ENCODE measurements at places on chromosomes 1 and 21.

- DNase-seq: peak; percentile 9
Observed at GRCh38 chr1:198024782-198025181, 107.6 kb downstream of the LHX9 start.

- no peak for DNase-seq
Observed at GRCh38 chr1:178126741-178127185, 32.9 kb downstream of the RASAL2 start.

GRCh38 chr1:155051777-155052398 is 772 bp downstream of the ADAM15 start:
- peak; percentile 71 for DNase-seq

GRCh38 chr21:26534517-26534916 is 38.6 kb downstream of the CYYR1 start:
- no peak for DNase-seq

GRCh38 chr1:234608025-234608910 is 1.7 kb downstream of the IRF2BP2 start:
- peak; percentile 80 for DNase-seq

- DNase-seq: no peak
Observed at GRCh38 chr21:35090403-35090802, 41.3 kb upstream of the RUNX1 start.

GRCh38 chr21:45698493-45699184 is 55.1 kb downstream of the PCBP3 start:
- peak; percentile 21 for DNase-seq

- DNase-seq: no peak
Observed at GRCh38 chr1:99644279-99645004, 1.5 kb upstream of the PALMD start.

- DNase-seq: no peak
Observed at GRCh38 chr1:240823357-240823756, 211.4 kb upstream of the GREM2 start.

GRCh38 chr21:38321568-38321967 is 64.8 kb downstream of the KCNJ15 start:
- no peak for DNase-seq

DNA sequence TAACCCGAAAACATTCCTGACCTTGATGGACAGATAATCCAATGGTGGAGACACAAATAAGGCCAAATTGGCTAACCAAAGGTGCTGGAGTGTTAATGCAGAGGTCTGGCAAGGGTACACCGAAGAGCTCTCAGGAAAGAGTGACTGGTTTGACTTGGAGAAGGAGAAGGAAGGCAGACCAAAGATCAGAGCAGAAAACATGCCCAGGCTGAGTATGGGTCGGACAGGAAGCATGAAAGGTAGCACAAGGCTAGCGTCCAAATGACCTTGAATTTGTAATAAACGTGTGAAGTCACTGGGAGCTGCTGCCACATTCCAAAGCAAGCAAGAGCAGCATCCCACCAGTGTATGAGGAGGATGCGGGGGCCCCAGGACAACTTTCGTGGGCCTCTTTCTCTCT is 45.7 kb downstream of the APP start:
- DNase-seq: no peak

- no peak for DNase-seq
Observed at GRCh38 chr1:77433934-77434333, 152.1 kb downstream of the AK5 start.

- no peak for DNase-seq
Observed at GRCh38 chr1:175600721-175601440, 142.5 kb downstream of the TNR start.

DNA sequence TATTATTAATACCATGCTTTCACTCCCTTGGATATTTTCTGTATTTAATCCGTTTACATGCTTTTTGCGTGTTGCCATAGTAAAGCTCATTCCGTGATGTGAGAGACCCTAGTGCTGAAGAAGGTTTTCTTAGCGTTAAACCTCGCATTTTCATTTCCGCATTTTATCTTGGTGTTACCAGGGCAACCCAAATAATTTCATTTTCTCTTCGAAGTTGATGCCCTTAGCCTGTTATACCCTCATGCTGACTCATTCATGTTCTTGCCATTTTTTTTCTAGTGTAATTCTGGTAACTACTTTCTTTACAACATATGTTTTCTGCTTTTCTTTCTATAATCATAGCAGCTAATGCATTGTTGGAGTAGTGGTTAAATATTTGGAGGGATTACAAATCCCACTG is 37.2 kb downstream of the LRRC8C start:
- no peak for DNase-seq

DNA sequence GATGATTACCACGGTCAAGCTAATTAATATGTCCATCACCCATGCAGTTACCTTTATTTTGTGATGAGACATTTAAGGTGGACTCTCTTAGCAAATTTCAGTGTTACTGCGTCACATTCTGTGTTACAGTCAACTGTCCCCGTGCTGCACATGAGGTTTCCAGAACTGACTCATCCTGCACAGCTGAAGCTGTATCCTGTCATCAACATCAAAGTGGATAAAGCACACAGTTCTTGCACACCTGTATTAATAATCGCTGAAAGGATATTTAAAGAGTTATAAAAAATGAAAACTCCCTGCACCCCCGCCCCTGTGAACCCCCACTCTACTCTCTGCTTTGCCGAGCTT is 3.4 kb upstream of the KRTAP10-5 start:
- no peak for DNase-seq

GRCh38 chr21:22961258-22961657 is 1963.0 kb downstream of the NCAM2 start:
- no peak for DNase-seq

GRCh38 chr1:90718411-90719329 is 1.6 kb upstream of the BARHL2 start:
- DNase-seq: no peak

GRCh38 chr1:54607821-54608565 is 15.3 kb downstream of the FAM151A start:
- no peak for DNase-seq

DNA sequence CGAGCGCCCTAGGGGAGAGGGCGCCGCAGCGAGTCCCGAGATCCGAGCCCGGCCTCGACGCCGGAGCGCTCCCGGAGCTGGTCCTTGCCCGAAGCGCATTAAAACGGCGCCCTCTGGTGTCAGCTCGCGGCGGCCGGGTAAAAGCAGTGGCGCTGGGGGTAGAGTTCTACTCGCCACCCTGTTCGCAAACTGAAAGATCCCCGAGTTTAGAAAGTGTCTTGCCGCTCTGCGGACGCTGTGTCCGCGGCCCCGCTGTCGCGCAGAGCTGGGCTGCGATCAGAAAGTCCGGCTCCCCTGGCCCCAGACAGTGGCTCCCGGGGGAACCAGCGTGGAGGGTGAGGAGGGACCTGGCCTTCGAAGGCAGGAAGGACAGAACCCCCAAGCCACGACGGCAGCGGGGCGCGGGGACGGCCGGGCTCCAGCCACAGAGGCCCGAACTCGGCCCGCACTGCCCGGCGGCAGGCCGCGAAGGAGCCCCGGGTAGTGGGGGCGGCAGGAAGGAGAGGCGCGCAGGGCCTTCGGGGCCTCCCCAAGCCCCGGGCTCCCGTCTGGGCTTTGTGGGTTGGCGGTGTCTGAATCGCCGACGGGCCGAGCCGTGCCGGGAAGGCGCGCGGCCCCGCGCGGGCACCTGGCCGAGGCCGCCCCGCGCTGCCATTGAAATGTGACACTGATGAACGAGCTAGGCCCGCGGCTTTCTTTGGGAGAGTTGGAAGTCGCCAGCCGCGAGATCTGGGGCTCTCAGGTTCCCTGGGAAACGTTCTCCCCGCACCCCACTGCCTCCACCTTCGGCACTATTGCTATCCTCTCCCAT is 39.1 kb upstream of the NFIA start:
- DNase-seq: peak; percentile 79

- DNase-seq: no peak
Observed at GRCh38 chr1:44557778-44558177, 116.5 kb downstream of the TMEM53 start.

- no peak for DNase-seq
Observed at GRCh38 chr1:155052439-155053395, 1.6 kb downstream of the ADAM15 start.

DNA sequence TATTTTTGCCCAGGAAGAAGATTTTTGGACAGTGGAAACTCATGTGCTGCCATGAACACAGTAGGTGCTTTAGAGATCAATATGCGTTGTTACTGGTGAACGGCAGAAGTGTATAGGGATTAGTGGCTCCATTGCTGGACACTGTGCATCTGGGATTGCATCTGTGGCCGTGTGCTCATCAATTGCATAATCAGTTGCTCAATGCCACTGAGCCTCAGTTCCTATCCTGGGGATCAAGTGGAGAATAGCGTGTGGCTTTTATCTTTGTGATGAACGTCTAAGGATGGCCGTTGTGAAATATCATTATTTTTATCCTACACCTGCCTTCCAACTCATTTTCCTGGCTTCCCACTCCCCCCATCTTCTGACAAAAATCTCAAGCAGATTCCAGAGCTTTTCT is 5.4 kb downstream of the TNN start:
- DNase-seq: no peak

- no peak for DNase-seq
Observed at GRCh38 chr1:205532026-205532898, 27.8 kb downstream of the CDK18 start.

DNA sequence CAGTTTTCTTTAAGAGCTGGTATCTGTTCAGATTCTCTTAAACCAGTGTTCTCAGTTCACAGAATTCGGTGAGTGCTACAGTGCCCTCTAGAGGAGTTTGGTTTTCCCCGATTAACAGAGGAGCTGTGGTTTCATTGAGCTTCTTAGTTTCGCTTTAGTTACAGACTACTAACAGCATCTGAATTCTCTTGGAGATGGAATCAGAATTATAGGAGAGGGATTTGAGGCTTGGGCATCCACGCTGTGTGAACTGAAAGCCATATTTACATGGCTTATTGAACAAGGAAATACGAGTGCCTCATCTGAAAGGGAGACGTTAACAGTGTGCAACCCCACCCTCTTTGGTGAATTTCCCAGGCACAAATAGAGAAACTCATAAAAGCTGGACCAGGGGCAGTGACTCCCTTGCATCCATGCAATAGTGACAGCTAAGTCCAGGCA is 202.0 kb downstream of the USH2A start:
- peak; percentile 17 for DNase-seq

DNA sequence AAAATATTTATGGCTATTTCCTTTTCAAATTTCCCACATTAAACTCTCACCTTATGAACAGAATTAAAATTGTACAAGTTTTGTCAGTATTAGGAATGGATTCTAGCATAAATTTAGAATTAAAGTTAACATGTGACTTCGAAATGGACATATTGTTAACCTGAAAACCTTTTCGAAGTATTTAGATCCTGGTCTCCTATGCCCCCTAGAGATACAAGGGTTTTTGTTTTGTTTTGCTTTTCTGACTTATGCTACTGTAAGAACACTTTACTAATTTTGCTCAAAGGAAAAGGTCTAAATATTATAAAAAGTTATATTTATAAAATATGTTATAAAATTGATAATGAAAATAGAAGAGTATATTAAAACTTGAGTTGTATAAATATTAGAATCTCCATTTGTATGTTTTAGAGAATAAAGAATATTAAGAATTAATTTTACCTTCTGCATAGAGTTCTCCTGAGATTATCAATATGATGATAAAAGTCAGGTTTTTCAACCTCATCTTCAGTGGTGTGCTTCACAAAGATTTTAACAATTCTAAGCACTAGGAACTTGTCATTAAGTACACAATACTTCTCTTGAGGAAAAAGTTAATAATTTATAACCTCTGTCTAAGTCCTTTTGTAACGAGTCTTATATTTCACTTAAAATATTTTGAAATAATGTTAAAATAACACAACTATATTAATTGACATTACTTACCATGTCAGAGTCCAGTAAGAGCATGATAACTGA is at the start of gene F13B:
TSS of gene F13B (minus strand) at position 542 of the 738 bp plus-strand sequence. CDS start at position 505, 37 bp downstream.
- no peak for DNase-seq

DNA sequence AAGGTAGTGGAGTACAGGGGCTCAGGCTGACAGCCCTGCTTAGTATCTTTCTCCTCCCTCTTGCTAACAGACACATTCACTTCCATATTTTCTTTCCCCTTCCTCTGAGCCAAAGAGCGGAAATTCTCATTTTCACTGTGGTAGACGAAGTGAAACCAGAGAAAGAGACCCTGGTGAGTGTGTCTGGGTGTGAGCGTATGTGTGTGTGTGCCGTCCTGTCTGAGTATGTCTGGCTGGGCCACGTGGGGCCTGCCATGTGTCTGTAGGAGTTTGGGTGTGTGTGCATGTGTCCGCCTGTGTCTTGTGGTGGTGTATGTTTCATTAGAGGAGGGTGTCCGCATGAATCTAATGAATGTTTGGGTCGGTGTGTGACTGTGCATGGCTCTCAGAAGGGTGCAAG is 1.7 kb downstream of the COL8A2 start:
- DNase-seq: no peak

DNA sequence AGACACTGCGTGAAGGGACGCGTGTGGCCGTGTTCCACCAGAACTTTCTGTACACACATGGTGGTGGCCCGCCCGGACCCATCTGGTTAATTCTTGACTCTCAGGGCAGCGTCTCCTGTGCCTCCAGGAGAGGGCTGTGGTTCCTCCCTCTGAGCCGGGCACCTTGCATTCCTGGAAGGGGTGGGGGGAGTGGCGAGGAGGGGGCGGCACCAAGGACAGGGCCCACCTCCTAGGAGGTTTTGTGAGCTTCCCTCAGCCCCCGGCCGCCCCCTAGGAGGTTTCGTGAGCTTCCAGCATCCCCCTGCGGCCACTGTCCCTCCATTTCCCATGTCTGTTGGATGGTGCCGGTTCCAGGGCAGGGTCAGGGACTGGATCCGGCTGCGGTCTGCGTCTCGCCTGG is 28.9 kb downstream of the FAAP20 start:
- no peak for DNase-seq

GRCh38 chr1:243507001-243507671 is 251.3 kb downstream of the SDCCAG8 start:
- DNase-seq: no peak

GRCh38 chr1:50656931-50657330 is 233.7 kb upstream of the DMRTA2 start:
- no peak for DNase-seq

DNA sequence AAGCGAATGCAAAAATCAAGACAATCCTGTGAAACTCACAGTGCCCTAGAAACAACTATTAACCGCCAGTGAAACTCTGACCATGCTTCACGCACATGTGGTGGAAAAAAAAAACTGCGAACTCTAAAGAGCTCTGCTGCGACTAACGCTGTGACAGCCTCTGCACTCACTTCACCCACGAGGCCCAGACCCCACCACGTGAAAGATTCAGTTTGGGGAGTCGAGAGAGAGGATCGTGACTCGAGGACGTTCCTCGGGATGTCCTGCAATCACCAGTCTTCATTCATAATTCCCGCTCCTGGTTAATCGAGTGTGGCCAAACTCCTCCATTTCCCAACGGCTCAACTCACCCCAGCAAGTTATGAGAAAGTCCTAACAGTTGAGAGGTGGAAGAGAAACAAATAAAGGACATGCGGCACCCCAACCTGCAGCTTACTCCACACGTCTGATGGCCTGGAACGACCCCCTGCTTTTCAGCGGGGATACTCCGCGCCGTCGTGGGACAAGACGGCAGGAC is 1.1 kb downstream of the SERBP1 start:
- DNase-seq: no peak

GRCh38 chr1:24878775-24879742 is 51.0 kb downstream of the RUNX3 start:
- no peak for DNase-seq

DNA sequence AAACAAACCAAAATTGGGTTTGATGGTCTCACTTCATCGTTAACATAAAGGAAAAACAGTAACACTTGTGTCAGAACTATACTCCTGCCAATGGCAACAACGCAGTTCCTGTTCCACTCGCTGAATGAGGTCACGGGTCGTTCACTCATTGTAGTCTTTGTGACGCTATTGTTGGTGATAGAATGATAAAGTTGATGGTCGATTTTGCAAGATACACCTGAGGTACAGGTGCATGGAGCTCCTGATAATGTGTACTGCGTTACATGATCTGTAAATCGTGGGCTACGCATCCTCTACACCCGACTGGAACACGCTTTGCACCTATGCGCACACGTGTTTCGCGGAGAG is 391 bp upstream of the CENPS start:
- no peak for DNase-seq

Measured in H54 (cell line).